ENCODE measurements at places on chromosomes 12 and 14.

DNA sequence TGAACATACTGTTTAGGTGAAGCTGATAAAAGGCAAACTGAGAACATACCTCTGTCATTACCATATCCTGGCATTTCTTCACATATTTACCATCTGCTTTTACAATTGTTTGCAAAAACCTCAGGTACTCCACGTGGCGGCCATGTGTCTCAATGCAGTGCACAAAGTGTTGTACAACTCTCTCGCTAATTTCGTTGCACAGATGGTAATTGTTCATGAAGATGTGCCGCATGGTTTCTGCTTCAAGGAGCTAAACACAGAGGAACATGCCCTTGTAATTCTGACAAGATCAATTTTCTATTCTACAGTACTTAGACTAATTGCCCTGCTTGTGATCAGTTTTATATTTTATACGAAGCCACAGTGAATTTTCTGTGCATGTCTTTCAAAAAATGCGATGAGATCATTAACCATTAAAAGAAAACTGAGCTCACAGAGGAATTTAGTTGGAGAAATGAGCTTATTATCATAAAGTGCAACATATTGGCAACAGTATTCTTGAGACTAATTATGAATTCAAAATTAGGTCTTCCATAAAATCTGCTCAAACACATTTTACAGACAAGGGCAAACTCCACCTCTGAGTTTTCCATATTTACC is 233.8 kb downstream of the ITPR2 start:
- no peak for DNase-seq

DNA sequence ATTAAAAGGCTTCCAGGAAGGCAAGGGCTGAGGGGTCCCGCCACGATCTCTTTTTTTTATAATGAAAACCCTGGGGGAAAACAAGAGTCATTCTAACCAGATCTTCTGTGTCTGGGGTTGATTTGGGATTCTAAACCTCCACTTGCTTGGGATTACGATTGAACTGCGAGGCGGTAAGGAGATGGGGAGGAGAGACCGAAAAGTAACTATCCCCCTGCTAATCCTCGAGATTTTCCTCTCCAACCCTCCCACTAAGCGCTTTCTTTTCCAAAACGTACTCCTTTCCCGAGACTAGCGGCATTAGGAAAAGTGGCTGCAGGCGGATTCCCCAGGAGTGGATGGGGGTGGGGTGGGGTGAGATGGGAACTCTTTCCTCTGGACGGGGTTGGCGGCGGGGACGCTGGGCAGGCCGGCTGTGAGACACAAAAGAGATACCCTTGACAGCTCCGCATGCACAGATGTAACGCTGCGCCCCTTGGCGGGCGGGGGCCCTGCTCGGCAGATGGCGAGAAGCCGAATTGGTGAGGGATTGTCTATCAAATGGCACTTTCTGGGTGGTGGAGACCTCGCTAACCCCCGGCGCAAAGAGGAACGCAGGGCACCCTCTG is 830 bp upstream of the SRRM4 start:
- no peak for DNase-seq

GRCh38 chr12:22610131-22610530 is 14.8 kb upstream of the ETNK1 start:
- no peak for DNase-seq

GRCh38 chr12:9325471-9325870 is 117.3 kb upstream of the PZP start:
- no peak for DNase-seq

GRCh38 chr12:57224973-57225679 is 4.4 kb upstream of the SHMT2 start:
- no peak for DNase-seq

GRCh38 chr14:75221797-75222196 is 45.4 kb upstream of the TMED10 start:
- no peak for DNase-seq

- DNase-seq = no peak
Measured at GRCh38 chr14:21704338-21704737, 30.7 kb upstream of the OR4E1 start.

- DNase-seq = peak; percentile 66
Measured at GRCh38 chr12:47753021-47754001, 5.4 kb downstream of the RAPGEF3 start.

GRCh38 chr12:106801167-106801708 is 26.8 kb downstream of the RIC8B start:
- DNase-seq = no peak

DNA sequence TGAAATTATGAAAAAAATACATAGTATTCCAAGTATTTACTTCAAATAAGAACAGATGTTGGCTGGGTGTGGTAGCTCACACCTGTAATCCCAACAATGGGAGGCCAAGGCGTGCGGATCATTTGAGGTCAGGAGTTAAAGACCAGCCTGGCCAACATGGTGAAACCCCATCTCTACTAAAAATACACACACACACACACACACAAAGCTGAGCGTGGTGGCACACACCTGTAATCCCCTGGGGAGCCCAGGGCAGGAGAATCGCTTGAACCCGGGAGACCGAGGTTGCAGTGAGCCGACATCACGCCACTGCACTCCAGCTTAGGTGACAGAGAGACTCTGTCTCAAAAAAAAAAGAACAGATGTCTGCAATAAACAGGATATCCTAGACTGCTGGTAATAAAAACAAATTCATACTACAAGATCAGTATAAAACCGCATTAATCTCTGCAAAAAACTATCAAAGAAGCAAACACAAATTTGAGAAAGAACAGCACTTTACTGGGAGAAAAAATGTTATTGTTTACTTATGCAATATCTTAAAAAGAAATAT is 23.8 kb downstream of the EEA1 start:
- no peak for DNase-seq

- DNase-seq = no peak
Measured at GRCh38 chr12:3795066-3795465, 42.2 kb upstream of the CRACR2A start.

- DNase-seq = no peak
Measured at GRCh38 chr14:94474581-94475031, 1.4 kb downstream of the SERPINA9 start.

- DNase-seq = no peak
Measured at GRCh38 chr12:6263931-6264330, 46.6 kb upstream of the PLEKHG6 start.

GRCh38 chr12:126684703-126685102 is 1582.3 kb upstream of the TMEM132C start:
- no peak for DNase-seq

DNA sequence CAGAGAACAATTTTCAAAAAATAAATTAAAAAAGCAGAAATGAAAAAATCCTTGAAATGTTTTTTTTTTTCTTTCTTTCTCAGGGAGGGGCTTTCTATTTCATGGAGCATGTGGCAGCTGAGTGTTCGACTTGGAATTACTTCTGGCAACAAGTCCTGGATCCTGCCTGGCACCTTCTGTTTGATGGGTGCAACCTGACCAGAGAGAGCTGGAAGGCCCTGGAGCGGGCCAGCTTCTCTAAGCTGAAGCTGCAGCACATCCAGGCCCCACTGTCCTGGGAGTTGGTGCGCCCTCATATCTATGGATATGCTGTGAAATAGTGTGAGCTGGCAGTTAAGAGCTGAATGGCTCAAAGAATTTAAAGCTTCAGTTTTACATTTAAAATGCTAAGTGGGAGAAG is 22.5 kb upstream of the HIGD1C start:
- no peak for DNase-seq

- no peak for DNase-seq
Measured at GRCh38 chr12:125503128-125503527, 437.9 kb downstream of the AACS start.

- no peak for DNase-seq
Measured at GRCh38 chr14:44589180-44589579, 82.1 kb upstream of the FSCB start.
